Activated T-helper 1 cell treated with Interleukin-2 at 50 U/mL for 16 hours (primary cell): ENCODE measurements at places on chromosomes 5 and 9.
A peak's percentile ranks its signal among the peaks of the same experiment; 100 is the strongest.

- peak; percentile 91 for DNase-seq
Observed at GRCh38 chr9:33076046-33077004, at the start of gene SMU1. Gene SMU1 (minus strand): TSS chr9:33076674. CDS start chr9:33076608, 66 bp downstream.

- no peak for DNase-seq
Observed at GRCh38 chr5:155353231-155353630, 339.7 kb downstream of the KIF4B start.

DNA sequence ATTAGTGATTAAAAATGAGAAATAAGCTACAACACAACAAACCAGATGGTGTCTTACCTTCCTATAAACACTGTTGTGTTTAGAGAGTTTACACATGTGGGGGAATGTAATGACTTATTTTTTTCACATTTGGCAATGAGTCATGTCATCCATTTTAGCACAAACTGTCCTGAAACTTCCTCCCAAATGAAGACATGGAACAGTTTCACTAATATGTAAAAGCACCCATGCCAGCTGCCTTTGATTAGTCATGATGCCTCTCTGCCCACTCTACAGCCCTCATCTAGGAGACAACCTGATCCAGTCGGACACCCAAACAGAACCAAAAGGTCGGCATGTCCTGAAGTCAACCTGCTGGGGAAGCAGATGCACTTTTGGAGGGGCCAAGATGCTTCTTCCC lies 98.2 kb downstream of the SEMA5A start:
- DNase-seq = no peak

DNA sequence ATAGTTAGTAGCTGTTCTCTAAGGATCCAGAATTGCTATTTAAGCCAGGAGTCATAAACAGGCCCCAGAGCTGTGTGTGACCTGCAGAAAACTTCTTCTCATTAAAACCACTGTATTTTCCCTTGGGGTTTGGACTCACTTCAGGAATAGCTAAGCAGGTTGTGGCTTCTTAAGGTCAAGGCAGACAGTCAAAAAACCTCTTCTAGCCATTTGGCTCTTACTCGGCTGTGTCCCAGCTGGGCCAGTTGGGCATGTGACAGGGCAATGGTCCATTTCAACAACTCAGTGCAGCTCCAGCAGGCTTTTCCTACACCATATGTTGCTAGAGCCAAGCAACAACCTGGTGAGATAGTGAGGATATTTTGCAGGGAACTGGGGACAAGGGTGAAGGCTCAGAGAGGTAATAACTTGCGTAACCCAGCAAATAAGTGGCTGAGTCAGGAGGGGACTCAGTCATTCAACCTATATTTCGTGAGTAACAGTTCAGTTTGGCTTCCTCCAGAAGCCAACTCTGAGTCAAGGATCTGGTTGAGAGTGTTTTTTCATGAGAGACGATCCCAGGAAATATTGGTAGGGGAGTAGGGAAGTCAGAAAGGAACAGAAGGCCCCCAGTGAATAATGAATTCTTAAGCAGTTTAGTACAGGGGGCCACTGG lies 115.4 kb upstream of the PPP2R2B start:
- no peak for DNase-seq

- DNase-seq = no peak
Observed at GRCh38 chr5:67020096-67020615, 176.4 kb downstream of the CD180 start.

DNA sequence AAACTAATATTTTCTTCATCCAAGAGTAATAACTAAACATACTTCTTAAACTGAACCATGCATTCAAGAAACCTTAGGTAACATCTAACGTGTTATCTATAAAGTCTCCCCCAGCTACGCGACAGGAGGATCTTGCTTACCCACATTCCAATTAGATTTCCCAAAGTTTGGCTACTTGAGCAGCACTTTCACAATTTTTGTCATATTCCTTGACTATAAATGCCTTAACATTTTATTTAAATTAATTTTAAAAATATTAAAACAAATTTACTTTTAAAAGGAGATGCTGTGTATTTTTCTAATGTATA lies 25.3 kb upstream of the IFNE start:
- DNase-seq = no peak
